ENCODE measurements at places on chromosomes 4 and X.

- no peak for DNase-seq
Measured at GRCh38 chrX:65516756-65517155, 17.8 kb downstream of the LAS1L start.

DNA sequence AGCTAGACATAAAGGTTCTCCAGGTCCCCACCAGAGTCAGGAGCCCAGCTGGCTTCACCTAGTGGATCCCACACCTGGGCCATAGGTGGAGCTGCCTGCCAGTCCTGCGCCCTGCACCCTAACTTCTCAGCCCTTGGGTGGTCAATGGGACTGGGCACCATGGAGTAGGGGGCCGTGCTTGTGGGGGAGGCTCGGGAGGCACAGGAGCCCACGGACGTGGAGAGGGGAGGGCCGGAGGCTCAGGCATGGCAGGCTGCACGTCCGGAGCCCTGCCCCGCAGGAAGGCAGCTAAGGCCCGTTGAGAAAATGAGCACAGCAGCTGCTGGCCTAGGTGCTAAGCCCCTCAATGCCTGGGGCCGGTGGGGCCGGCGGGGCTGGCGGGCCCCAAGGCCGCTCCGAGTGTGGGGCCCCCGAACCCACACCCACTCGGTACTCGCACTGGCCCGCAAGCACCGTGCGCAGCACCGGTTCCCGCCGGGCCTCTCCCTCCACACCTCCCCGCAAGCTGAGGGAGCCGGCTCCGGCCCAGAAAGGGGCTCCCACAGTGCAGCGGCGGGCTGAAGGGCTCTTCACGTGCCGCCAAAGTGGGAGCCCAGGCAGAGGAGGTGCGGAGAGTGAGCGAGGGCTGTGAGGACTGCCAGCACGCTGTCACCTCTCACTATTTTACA is 291.1 kb downstream of the KLHL4 start:
- DNase-seq, result no peak

DNA sequence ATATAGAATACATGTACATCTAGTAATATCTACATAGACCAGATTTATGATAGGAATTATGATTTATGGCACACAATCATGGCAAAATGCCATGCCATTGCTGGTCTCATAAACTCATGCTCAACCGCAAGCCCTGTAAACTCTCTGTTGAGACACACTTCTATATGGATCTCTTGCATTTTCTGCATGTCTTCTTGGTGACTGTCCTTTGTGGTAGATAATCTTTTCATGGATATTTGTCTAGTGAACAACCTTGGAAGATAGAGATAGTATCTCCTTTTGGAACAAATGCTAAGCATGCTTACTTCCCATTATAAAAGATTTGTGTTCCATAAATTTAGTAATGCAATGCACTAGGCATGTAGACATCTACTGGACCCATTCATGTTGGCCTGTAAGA is 328.0 kb downstream of the NAF1 start:
- no peak for DNase-seq

GRCh38 chr4:53547983-53548382 is 43.3 kb downstream of the LNX1 start:
- DNase-seq, result no peak

DNA sequence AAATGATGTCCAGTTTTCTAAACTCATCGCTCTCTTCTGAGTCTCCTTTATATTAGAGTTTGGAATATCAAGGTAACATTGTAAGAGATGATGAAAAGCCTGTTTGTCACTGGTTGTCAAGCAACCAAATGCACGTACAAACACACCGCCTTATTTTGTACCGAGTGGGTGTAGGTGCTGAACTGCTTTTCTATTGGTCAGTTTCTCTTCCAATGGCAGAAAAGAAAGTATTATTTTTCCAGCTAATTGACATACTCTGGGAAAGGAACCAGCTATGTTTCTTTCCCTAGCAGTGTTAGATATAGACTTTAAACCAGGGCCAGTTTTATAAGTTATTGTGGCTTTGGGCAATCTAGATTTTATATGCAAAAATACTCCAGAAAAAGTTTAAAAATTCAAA is 6.6 kb upstream of the PPM1K start:
- no peak for DNase-seq

GRCh38 chr4:139884438-139884837 is 218.8 kb downstream of the MGST2 start:
- DNase-seq, result no peak

DNA sequence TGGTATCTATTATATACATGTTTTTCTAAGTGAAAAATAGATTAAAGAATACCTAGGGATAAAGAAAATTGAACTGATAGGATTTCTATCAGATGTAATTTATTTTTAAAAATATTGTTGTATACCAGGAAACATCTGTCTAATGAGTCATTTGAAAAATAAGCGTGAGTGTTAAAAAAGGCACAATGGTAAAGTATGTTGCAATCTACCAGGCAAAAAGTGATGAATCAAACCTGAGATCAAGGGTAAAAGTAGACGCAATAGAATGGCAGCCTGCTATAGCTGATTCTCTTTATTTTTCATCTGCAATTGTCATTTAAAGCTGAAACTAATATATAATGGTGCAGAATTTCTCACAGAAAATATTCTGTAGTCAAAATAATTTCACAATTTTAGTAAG is 1119.6 kb downstream of the PCDH18 start:
- DNase-seq, result no peak

GRCh38 chrX:13119386-13119785 is 75.0 kb upstream of the FAM9C start:
- DNase-seq, result no peak

- no peak for DNase-seq
Measured at GRCh38 chrX:40278340-40279090, 180.8 kb upstream of the BCOR start.

- no peak for DNase-seq
Measured at GRCh38 chr4:81120055-81120454, 89.5 kb downstream of the BMP3 start.

DNA sequence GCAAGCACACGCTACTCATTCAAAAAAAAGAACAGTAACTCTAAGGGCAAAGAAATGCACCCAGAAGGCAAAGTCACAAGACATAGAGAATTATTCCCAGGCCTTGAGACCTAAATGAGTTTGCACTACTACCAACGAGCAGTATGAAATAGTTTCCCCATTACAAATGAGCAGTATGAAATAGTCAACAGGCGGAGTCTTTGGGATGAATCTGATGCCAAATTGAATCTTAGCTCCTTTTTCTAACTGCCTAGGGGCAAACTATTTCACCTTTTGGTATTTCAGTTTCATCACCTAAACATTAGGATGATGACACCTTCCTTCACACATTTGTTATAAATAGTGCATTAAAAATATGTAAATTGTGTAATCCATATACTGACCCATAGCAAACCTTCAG is 213.0 kb upstream of the FAT4 start:
- no peak for DNase-seq

- DNase-seq, result no peak
Measured at GRCh38 chr4:124437853-124438495, 274.6 kb downstream of the ANKRD50 start.

All from NCI-H2227 treated with DMSO at 0.1 percent for 48 hours (cell line).